Stimulated activated CD4-positive, alpha-beta T cell treated with anti-CD3 and anti-CD28 coated beads, Interleukin-2, amount 100 ng/mL, for 48 hours (primary cell): ENCODE measurements at places on chromosomes 5 and 9.

DNA sequence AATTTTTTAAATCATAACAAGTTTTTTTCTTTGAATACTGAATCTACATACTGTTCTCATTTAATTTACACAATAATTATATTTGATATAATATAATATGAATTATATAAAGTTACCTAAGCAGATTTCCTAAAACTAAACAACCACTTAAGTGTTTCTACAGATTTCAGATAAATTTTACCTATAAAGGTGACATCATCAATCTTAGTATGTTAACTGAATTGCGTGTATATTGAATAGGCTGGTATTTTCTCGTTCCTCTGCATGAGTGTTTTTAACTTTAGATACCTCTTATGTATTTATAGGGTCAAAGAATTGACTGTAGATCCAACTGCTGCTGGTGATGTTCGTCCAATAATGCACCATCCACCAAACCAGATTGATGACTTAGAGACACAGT, 30.3 kb downstream of the DIMT1 start:
- DNase-seq, result no peak

DNA sequence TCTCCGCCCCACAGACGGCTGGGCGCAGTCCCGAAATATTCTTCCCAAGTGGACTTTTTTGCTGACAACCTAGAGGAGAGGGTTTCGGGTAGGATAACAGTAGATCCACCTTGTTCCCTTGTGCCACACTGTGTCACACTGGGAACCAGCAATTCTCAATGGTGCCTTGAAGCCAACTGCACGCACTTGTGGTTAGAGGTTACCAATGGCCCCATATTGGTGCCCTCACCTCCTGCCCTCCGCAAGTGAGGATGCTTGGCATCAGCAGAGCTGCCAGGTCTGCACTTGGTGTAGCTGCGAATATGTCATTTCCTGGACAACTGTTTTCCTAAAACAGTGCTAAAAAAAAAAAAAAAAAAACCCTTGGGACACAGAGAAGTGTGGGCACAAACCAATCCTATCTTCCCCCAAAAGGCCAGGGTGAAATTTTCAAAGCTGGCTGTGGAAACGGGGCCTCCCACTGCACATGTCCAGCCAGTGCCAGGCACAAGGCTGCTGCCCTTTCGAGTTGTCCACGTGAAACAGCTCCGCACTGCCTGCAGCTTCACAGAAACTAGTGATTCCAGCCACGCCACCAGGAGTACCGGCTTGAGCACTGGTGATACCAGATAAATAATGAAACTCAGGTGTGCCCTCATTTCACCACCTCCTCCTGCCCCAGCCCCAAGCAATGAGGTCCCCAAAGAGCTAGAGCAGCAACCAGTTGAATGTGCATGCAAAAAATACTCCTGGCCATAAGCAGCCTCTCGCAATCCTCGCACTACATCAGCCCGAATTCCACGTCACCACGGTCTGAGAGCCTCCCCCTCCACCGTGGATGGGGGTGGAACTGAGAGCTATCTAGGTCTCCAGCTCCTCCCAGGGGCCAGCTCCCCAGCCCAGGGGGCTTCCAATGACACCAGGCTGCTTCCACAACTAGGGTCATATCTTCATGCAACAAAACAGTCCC, 51.2 kb downstream of the USP20 start:
- peak; percentile 45 for DNase-seq

DNA sequence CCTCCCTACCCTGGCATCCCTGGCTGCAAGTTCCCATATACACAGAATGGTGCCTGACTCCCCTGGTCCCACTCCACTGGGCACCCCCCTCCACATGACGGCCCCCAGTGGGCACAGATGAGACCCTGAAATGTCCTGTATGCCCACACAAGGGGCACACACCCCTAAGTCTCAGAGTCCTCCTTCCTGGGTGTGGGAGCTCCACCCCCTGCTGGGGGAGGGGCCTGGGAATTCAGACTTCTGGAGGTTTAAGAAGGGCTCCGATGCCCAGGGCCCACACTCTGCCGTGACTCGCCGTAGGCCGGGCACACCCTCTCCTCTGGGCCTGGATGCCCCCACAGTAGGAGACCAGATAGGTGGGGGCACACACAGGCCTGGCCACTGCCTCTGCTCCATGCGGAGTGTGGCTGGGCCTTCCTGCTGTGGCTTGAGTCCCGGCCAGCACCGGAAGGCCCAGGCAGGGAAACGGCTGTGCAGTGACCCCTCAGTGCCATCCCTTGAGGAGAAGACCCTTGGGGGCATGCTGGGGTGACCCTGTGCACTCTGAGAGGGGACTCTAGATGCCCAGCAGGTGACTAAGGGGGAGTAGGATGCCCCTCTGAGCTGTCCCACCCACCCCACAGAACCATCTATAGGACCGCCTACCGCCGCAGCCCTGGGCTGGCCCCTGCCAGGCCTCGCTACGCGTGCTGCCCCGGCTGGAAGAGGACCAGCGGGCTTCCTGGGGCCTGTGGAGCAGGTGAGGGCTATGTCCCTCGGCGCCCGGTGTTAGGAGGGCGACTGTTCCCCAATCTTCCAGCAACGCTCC, 6.5 kb downstream of the EGFL7 start:
- DNase-seq, result no peak

DNA sequence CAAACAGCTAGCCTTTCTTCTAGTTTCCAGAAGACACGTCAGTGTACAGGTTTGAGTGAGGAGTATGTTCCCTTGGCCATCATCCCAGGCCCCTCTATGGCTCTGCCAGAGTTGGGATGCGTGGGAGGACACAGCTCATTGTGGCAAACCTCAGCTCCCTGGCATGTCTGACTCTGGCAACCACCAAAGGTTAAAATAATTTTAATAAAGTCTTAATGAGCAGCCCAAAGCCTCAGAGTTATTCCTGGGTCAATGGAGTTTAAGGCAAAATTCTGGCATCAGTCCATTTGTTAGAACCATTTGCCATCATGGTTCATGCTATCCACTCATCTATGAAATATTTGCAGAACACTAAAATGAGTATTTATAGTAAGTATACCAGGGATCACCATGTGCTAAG, 79.8 kb upstream of the PAPPA start:
- no peak for DNase-seq

GRCh38 chr5:36177154-36177553, 25.2 kb downstream of the SKP2 start:
- no peak for DNase-seq
